Activated naive CD8-positive, alpha-beta T cell treated with anti-CD3 and anti-CD28 coated beads, Interleukin-2, amount 10 ng/mL, durations not matched to agents 7 days and 5 days (primary cell): ENCODE measurements at places on chromosomes 16 and 17. TPM values are rescaled to one million over a fixed set of nuclear protein-coding genes. Genes with fewer than 3 reads are reported as not detected.
A peak's percentile ranks its signal among the peaks of the same experiment; 100 is the strongest.

DNA sequence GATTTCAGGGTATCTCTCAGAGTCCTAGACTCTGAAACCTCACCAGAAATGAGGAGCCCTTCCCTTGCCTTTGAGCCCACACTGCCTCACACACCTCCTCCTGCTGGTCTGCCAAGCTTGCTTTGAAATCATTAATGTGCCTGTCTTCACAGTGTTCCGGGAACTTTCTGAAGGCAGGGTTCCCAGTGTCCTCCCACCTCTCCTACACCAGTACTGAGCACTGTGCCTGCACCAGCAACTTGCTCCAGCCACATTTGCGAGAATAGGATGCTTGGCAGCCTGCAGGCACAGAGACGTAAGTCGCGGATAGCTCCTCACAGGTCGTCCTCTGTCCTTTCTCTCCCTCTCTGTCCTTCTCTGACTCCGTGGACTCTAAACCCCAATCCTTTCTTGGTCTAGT lies 408.4 kb upstream of the EEF2KMT start:
- H3K4me3 ChIP-seq, result no peak overlapping the region
- no peak for DNase-seq
- no peak overlapping the region for H3K27ac ChIP-seq
- no peaks in the 10 kb centered on the region for H3K27me3 ChIP-seq
- no peaks in the 10 kb centered on the region for H3K4me1 ChIP-seq

GRCh38 chr17:17859909-17860765 lies 23.4 kb upstream of the SREBF1 start:
- peak; percentile 78 for DNase-seq
- H3K36me3 ChIP-seq, result no peaks in the 10 kb centered on the region
- no peak overlapping the region for H3K4me3 ChIP-seq
- H3K27ac ChIP-seq, result peak overlapping the region; percentile 56

DNA sequence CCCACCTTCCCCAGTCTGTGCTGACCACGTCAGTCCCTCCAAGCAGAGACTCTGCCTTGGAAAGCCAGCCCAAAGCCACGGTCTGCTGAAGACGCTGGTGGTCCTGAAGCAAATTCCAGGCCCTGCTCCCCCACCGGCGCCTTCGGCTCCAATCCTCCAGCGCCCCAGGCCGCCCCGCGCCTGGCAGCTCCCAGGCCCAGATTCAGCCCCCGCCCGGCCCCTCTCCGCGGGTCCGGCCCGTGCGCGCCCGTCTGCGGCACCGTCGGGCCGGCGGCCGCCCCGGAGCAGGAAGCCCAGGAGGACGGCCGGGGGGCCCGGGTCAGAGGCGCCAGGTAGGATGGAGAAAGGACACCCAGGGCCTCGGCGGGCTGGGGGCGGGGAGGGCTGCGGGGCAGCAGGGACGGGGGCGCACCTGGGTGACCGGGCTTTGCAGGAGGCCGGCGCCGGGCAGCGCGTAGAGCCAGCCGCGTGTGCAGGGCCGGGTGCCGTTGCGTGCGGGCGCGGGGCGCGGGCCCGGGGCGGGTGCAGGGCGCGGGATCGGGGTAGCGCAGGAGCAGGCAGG lies 594 bp upstream of the SLC22A31 start:
- H3K27me3 ChIP-seq, result peaks cover 39% of the 10 kb centered on the region
- H3K4me3 ChIP-seq, result no peak overlapping the region
- peak; percentile 43 for DNase-seq
- no peaks in the 10 kb centered on the region for H3K36me3 ChIP-seq
- H3K27ac ChIP-seq, result no peak overlapping the region
- peaks cover 6% of the 10 kb centered on the region for H3K4me1 ChIP-seq

GRCh38 chr16:2482708-2483534 lies 8.0 kb downstream of the TBC1D24 start:
- no peak overlapping the region for H3K4me3 ChIP-seq
- no peak overlapping the region for H3K27ac ChIP-seq
- H3K27me3 ChIP-seq, result no peaks in the 10 kb centered on the region
- peaks cover 3% of the 10 kb centered on the region for H3K36me3 ChIP-seq

- DNase-seq, result no peak
- H3K27ac ChIP-seq, result no peak overlapping the region
- no peak overlapping the region for H3K4me3 ChIP-seq
- no peaks in the 10 kb centered on the region for H3K27me3 ChIP-seq
- H3K36me3 ChIP-seq, result peaks cover 2% of the 10 kb centered on the region
Observed at GRCh38 chr17:3603119-3603869, 5.9 kb downstream of the TRPV1 start.

PRSS27 gene
- 2.2 TPM for total RNA-seq

ST6GALNAC1 gene
- total RNA-seq, result not detected

FBXL16 gene
- 15.9 TPM for total RNA-seq
